Activated CD4-positive, alpha-beta T cell treated with anti-CD3 and anti-CD28 coated beads, Interleukin-2, amount 10 ng/mL, durations not matched to agents 7 days and 5 days (primary cell): ENCODE measurements at places on chromosomes 1 and 21.
A peak's percentile ranks its signal among the peaks of the same experiment; 100 is the strongest.

DNA sequence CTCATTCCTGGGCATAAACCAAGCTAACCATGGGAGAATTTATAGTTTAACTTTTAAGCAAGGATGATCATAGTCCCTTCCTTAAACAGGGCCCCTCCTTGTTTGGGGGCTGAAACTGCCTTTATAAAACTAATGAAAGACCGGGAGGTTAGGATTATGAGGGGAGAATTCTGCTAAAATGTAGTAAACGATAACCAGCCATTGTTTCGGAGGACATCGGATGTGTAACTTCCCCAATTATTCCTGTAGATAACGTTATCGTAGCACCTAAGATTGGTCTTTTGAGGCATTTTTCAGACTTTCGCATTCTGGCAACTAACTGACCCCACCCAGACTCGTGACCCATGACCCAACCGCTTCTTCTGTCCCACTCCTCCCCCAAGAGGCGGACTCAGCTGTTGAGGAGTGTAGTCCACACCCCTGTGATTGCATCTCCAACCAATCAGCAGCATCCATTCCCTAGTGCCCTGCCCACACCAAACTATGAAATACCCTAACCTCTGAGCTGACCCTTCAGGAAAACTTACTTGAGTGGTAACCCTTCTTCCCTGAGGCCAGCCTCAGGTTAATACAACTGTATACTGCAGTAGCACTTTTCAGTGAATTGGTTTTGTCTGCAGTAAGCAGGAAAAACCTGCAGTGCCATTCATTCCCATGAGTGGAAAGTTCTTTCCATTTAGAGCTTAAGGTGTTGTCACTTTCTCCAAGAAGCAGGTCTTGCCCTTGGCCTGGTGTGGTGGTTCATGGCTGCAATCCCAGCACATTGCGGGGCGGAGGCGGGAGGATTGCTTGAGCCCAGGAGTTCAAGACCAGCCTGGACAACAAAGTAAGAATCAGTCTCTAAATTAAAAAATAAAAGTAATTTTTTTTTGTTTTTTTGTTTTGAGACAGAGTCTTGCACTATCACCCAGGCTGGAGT lies 823 bp upstream of the SYF2 start:
- peak; percentile 83 for DNase-seq

DNA sequence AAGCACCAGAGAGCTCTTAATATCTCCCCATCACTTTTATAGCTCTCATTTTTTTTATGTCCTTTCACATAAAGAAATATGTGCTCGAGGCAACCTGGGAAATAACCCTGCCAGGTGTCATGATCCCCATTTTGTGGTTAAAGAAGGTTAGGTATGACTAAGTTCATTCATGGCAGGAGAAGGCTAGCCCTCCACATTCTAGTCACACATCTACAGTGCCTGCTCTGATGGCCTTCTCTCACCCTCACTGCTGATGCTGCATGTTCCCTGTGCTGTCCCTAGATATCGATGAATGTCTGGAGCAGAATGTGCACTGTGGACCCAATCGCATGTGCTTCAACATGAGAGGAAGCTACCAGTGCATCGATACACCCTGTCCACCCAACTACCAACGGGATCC lies 187.5 kb downstream of the TPR start:
- no peak for DNase-seq

GRCh38 chr1:10213186-10213705 lies 2.9 kb downstream of the KIF1B start:
- DNase-seq = no peak

- no peak for DNase-seq
Measured at GRCh38 chr1:68780919-68781318, 284.0 kb upstream of the DEPDC1 start.

DNA sequence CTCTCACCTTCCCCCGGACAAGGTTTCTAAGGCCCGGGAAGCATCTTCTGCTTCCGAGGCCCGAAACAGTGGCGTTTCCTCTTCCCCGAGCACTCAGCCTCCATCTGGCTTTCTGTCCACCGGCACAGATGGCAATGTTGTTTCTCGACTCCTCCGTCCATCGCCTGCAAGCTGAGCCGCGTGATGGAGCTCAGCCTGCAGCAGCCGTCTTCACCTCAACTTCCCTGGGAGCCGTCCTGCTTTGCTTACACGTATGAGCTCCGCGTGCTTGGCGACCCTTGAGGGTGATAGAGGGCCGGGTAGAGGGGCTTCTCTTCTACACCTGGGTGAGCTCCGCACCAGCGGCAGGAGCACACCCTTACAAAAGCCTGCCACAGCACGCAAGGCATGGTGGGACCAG lies 80.4 kb downstream of the AJAP1 start:
- no peak for DNase-seq

- peak; percentile 70 for DNase-seq
Measured at GRCh38 chr1:111199881-111200801, at the start of gene DENND2D. Gene DENND2D (minus strand): TSS chr1:111200646. CDS start chr1:111200459, 187 bp downstream.

DNA sequence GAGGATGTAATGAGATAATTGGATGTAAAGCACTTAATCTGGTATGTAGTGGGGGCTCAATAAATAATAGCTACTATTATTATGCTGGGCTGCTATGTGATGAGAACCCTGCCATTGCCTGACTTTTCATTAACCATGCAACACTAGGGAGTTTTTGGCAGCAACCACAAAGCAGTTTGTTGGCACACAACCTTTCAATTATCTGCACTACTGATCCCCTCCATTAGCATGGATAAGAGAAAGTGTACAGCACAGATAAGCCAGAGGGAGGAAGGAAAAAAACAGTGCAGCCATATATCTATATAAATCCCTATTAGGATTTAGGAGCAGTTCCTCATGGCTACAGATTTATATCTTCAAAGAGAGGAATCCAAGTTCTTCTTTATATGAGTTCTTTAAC lies 498.5 kb downstream of the NUF2 start:
- DNase-seq = no peak

GRCh38 chr1:16082283-16083038 lies 9.0 kb upstream of the FAM131C start:
- DNase-seq = peak; percentile 74

- no peak for DNase-seq
Measured at GRCh38 chr1:59018446-59018845, 234.6 kb upstream of the JUN start.

GRCh38 chr1:52613636-52614373 lies 11.6 kb downstream of the GPX7 start:
- no peak for DNase-seq

DNA sequence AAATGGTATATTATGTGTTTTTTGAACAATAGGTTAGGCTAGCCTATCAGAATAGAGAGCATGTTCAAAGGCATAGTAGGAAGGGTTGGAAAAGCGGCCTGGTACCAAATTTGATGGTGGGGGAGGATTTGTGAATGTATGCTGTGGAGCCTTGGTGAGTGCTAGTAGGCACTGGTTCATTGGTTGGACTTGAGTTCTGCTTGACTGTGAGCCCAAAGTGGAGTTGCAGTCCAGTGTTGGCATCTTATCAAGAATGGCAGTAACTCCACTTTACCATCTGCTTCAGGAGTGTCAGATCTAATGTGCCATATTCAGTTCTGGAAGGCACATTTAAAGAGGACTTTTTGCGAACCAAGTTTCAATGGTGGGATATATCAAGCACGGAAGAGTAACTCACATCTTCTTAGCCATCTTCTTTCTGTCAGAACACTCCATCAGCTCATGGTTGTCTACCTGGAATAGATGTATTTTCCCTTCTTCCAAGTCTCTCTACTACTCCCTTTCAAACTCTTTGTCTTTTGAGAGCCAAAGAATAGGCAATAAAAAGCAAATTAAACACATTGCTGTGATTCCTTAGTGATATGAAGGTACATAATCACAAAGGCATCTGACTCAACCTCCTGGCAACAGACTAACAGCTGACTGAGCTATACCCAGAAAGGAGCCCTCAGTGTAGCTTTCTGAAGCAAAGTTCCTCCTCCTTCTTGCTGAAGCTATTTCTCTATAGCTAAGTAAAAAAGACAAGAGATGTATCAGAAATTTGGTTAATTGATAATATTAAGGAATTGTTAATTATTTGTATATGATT lies 21.7 kb downstream of the LRRC8B start:
- no peak for DNase-seq

DNA sequence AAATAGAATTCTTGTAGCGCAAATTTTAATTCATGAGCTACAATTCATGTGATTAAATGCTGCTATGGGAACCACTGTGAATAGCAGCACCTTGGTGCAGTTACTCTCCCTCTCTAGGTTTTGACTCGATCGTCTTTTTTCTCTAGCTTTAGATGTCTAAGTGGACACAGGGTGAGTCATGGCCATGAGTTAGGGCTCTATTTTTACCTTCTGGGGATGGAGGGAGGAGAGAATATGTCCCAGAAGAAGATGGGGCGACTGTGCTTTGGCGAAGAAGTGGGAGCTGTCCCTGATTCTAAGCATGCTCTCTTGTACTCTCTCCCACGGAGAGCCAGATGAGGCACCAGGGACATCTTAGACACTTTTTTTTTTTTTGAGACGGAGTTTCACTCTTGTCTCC lies 1.6 kb upstream of the OR2B11 start:
- DNase-seq = no peak
